ENCODE measurements at places on chromosomes 1 and 21.

GRCh38 chr1:192011525-192011924 is 146.7 kb upstream of the RGS18 start:
- DNase-seq: no peak

DNA sequence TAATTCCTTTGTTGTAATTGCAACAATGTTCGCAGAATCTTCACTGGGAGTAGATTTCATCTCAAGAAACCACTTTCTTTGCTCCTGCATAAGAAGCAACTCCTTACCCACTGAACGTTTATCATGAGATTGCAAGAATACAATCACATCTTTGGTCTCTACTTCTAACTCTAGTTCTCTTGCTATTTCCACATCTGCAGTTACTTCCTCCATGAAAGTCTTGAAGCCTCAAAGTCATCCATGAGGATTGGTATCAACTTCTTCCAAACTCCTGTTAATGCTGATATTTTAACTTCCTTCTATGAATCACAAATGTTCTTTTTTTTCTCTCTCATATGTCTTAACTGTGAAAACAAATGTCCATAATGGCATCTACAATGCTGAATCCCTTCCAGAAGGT is 118.6 kb upstream of the RAB4A start:
- DNase-seq: no peak

GRCh38 chr1:26003262-26003661 is 5.4 kb upstream of the PAFAH2 start:
- DNase-seq: no peak

GRCh38 chr1:200973937-200974657 is 49.4 kb downstream of the KIF21B start:
- DNase-seq: no peak

DNA sequence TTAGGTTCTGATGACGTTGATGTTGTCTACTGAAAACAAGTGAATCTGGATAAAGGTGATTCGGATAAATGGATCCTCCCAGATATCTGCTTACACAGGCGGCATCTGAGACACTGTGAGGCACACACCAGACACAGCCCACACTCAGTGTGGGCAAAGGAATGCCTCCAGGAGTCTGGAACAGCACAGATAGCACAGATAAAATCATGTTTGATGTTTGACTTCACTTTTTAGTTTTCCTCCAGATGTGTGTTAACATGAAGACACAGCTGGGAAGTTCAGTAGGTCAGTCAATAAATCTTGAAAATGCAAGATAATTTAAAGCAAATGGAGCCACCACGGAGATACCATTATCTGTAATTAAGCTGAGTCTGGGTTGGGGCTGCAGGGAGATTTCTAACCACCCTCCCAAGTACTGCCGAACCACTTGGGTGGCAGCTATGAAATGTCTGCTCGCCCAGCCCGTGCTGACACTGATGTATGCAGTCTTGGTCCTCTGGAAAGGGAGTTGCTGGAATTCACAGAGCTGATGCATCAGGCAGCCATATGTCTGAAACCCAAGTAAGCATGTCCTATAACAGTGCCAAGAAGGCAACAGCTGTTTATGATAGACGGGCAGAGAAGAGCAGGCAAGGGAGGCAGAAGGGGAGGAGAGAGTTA is 11.7 kb downstream of the CAPN9 start:
- no peak for DNase-seq

- no peak for DNase-seq
Measured at GRCh38 chr1:223617323-223618070, 48.0 kb downstream of the CAPN8 start.

GRCh38 chr1:31423418-31423947 is 10.5 kb downstream of the SERINC2 start:
- no peak for DNase-seq

All from stimulated activated CD8-positive, alpha-beta memory T cell treated with anti-CD3 and anti-CD28 coated beads, Interleukin-4, amount 100 ng/mL, for 4 hours (primary cell).